Placental pericyte (primary cell): ENCODE measurements at places on chromosomes 7 and 10. TPM values are rescaled to one million over a fixed set of nuclear protein-coding genes. Genes with fewer than 3 reads are reported as not detected.

NRAP gene
- total RNA-seq, result not detected in 2 replicates

GRIFIN gene
- total RNA-seq, result not detected in 2 replicates

CPSF4 gene
- total RNA-seq, result 33.4 and 39.6 TPM in 2 replicates

RPP30 gene
- total RNA-seq, result 20.6 and 53.1 TPM in 2 replicates

NPTX2 gene
- total RNA-seq, result under 0.01 and 4.3 TPM in 2 replicates

SLC13A1 gene
- total RNA-seq, result not detected in 2 replicates

DMBT1 gene
- not detected in 2 replicates for total RNA-seq
